Endothelial cell of coronary artery (primary cell): ENCODE measurements at places on chromosomes 3 and 15. TPM values are rescaled to one million over a fixed set of nuclear protein-coding genes. Genes with fewer than 3 reads are reported as not detected.

Gene FHIT
- 0.18 and 0.38 TPM in 2 replicates for total RNA-seq

Gene MCTP2
- total RNA-seq = 0.47 and 1.3 TPM in 2 replicates

Gene TMEM87A
- 44.3 and 49.5 TPM in 2 replicates for total RNA-seq

Gene WDR72
- not detected in 2 replicates for total RNA-seq

Gene P2RY14
- not detected in 2 replicates for total RNA-seq

Gene KIF15
- 5.6 and 12.7 TPM in 2 replicates for total RNA-seq

Gene CHSY1
- total RNA-seq = 29.7 and 58.7 TPM in 2 replicates
